ENCODE measurements at places on chromosomes 6 and 20.

- DNase-seq = no peak
These were observed 5.2 kb downstream of the TEAD3 start for GRCh38 chr6:35491558-35492257.

DNA sequence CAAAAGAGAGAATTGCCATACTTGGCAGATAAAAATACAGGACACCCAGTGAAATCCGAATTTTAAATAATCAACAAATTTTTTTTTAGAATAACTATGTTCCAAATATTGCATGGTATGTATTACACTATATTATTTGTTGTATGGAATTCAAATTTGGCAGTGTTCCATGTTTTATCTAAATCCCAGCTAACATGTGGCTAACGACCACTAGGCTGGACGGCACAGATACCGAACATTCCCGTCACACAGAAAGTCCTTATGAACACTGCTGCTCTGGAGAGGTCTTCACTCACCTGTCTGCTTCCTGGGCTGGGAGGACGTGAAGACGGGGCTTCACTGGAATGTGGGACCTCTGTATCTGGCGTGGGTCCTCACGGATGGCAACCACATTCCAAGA, 32.8 kb downstream of the SNX5 start:
- no peak for DNase-seq

- no peak for DNase-seq
These were observed 259.5 kb upstream of the JARID2 start for GRCh38 chr6:14986370-14986769.

DNA sequence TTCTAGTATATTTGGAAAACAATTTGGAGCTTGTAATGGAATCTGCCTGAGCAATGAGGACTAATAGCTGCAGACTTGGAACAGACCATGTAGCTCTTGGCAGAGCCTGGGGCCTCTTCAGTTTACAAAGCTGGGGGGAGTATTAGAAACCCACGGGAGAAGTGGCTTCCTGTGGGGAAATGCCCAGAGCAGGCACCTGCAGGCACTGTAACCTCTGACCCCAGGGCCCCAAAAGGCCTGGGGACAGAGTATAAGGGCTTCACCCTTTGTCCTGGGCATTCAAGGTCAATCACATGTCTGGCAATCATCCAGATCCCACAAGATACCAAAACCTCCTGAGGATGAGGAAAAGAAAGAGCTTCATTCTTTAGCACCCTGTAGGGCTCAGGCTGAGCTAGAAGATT, 19.4 kb downstream of the PKIG start:
- DNase-seq = peak; percentile 95

GRCh38 chr6:166656230-166657151, 29.4 kb upstream of the RPS6KA2 start:
- DNase-seq = no peak
